NCI-H510A treated with DMSO at 0.1 percent for 48 hours (cell line): ENCODE measurements at places on chromosomes 6 and 20.

DNA sequence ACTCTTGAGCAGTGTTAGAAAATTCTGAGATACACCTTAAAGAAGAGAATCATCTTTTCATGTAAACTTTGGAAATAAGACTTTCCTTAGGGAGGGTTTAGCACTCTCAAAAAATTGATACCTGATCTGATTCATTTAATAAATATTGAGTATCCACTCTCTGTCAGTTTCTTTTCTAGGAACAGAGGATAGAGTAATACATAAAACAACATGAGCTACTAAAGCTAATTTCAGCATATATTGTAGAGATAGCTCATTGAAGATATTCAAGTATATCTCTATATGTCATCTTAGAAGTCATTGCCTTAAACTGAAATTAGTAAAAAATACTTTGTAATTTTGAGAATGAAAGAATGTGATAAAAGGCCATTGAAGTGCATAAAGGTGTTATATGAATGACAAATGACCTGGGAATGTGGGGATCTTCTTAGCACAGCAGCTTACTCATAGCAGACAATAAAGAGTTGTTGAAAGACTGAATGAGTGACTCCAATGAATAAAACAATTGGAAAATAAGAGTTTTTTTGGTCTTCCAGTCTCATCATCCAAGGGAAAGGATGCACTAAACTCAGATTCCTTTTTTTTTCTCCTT is 29.2 kb downstream of the RHAG start:
- no peak for DNase-seq

DNA sequence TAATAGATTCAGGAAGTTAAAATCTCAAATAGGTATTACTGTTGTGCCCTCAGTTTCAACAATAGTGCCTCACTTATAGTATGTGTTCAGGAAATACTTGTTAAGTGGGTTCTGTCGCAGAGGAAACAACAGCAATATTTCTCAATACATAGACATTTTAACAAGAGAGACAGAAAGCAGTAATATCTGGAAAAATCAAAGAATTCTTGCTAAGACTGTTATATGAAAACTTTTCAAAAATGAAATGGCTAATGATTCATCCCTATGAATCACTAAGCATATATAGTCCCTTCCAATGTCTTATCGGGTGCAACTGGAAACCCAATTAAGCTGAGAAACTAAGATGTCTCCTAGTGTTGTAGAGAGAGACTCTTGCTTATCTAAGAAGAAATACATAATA is 668.9 kb downstream of the TFAP2A start:
- no peak for DNase-seq

GRCh38 chr6:14968056-14968637 is 277.7 kb upstream of the JARID2 start:
- no peak for DNase-seq

GRCh38 chr20:62236766-62237513 is 1.4 kb upstream of the OSBPL2 start:
- DNase-seq, result no peak

DNA sequence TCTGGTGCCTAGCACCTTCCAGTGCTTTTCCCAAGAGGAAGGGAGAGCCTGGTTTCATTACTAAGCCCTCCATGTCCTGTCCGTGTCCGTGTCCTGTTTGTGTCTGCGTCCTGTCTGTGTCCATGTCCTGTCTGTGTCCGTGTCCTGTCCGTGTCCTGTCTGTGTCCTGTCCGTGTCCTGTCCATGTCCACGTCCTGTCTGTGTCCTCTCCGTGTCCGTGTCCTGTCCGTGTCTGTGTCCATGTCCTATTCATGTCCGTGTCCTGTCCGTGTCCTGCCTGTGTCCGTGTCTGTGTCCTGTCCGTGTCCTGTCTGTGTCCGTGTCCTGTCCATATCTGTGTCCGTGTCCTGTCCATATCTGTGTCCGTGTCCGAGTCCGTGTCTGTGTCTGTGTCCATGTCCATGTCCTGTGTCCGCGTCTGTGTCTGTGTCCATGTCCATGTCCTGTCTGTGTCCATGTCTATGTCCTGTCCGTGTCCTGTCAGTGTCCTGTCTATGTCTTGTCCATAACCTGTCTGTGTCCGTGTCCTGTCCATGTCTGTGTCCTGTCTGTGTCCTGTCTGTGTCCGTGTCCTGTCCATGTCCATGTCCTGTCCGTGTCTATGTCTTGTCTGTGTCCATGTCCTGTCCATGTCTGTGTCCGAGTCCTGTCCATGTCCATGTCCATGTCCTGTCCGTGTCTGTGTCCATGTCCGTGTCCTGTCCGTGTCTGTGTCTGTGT is 54.4 kb upstream of the BHLHE23 start:
- DNase-seq, result no peak

DNA sequence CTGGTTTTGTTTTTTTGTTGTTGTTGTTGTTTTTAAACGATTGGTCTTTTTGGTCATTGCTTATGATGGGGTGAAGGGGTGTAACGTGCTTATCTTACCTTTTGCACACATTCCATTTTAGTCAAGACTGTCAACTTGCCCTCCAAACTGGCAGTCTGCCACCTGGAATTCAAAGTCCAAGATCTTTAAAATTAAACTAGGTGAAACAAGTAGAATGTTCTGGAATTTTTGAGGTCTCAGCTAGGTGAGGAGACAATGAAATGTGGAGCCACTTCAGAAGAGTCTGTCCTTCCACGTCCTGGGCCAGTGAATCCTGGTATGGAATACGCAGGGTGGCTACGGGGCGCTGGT is 344.6 kb downstream of the ZFAND3 start:
- DNase-seq, result no peak

DNA sequence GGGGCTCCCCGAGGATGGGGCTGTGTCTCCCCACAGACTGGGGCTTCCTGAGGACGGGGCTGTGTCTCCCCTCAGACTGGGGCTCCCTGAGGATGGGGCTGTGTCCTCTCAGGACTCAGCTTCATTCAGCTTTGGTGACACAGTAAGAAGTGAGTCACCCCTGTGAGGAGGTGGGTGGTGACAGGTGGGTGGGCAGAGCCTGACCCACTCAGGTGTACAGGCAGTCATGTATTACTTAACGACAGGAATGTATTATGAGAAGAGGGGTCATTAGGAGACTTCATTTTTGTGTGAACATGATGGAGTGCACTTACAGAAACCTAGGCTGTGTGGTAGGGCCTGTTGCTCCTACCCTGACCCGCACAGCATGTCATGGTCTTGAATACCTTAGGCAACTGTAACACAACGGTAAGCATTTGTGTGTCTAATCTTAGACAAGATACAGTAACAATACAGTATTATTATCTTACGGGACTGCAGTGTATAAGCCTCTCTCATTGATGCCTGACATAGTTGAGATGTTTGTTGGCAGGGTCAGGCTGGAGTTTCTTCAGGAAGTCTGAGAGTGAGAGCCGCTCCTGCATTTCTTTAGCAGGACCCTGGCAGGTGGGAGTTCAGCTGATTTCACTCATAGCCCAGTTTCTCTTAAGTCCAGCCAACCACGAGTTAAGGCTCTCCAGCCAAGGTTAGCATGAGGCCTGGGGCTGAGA is 10.9 kb upstream of the PGC start:
- DNase-seq, result no peak

GRCh38 chr6:130381012-130381411 is 15.2 kb downstream of the TMEM200A start:
- no peak for DNase-seq

DNA sequence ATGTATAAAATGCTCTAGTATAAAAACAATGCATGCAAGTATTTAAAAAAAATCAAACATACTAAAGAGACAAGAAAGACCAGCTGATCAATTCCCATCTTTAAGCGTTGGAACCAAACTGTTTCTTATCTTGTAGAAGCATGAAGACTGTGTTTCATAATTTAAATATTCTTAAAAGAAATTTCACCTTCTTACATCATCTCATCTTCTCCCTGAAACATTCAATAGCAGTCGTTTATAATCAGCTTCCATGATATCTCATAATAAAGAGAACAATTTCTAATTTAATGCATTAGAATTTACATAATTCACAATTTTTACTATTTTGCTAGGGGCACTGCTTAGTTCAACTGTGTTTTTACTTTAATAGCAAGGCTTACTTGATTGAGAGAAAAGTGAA is 468.1 kb upstream of the MARCKS start:
- no peak for DNase-seq

- DNase-seq, result no peak
Observed at GRCh38 chr20:39155971-39156370, 193.8 kb downstream of the DHX35 start.
